ENCODE measurements at places on chromosomes 12 and 14. TPM values are rescaled to one million over a fixed set of nuclear protein-coding genes. Genes with fewer than 3 reads are reported as not detected.

The PDE3A gene
- 32.3 TPM for total RNA-seq

The TMPRSS12 gene
- total RNA-seq, result not detected

The TBC1D30 gene
- total RNA-seq, result 0.32 TPM

The CCDC38 gene
- total RNA-seq, result not detected

The ADGRD1 gene
- total RNA-seq, result 0.36 TPM
